ENCODE measurements at places on chromosomes 5 and 9. TPM values are rescaled to one million over a fixed set of nuclear protein-coding genes. Genes with fewer than 3 reads are reported as not detected.

SLC25A2 gene
- total RNA-seq: 0.81 TPM

SLCO6A1 gene
- not detected for total RNA-seq

OGN gene
- total RNA-seq: 41.8 TPM

LCN1 gene
- not detected for total RNA-seq

PCDHGC4 gene
- total RNA-seq: 8.6 TPM

FKBP15 gene
- 20.8 TPM for total RNA-seq

PALM2AKAP2 gene
- total RNA-seq: 1.7 TPM

ADAM19 gene
- total RNA-seq: 46.5 TPM

FAM114A2 gene
- 41.0 TPM for total RNA-seq

MEIKIN gene
- total RNA-seq: not detected

CAMSAP1 gene
- total RNA-seq: 19.4 TPM

PCDHB14 gene
- 6.3 TPM for total RNA-seq

LECT2 gene
- total RNA-seq: not detected

INSL4 gene
- total RNA-seq: not detected

CAST gene
- total RNA-seq: 245 TPM

GDNF gene
- 8.9 TPM for total RNA-seq

PCDHA9 gene
- 1.4 TPM for total RNA-seq

KIF12 gene
- total RNA-seq: not detected

MYOZ3 gene
- total RNA-seq: 0.55 TPM

SLC34A1 gene
- not detected for total RNA-seq

GFI1B gene
- 0.28 TPM for total RNA-seq

FBXL7 gene
- 44.3 TPM for total RNA-seq

GALNT10 gene
- total RNA-seq: 24.3 TPM

VAV2 gene
- 3.8 TPM for total RNA-seq

GFRA3 gene
- total RNA-seq: 0.81 TPM

IFNA21 gene
- not detected for total RNA-seq

ACTBL2 gene
- not detected for total RNA-seq

LHX3 gene
- total RNA-seq: not detected

TMEM174 gene
- total RNA-seq: not detected

FOXD4L6 gene
- total RNA-seq: not detected

MSX2 gene
- 0.66 TPM for total RNA-seq

SIT1 gene
- 0.81 TPM for total RNA-seq

MARCHF3 gene
- total RNA-seq: 5.7 TPM

EQTN gene
- total RNA-seq: not detected

IL9 gene
- total RNA-seq: not detected

HMMR gene
- 1.1 TPM for total RNA-seq

TAF1L gene
- not detected for total RNA-seq

CCDC192 gene
- total RNA-seq: not detected
